ENCODE measurements at places on chromosomes 6 and 20. TPM values are rescaled to one million over a fixed set of nuclear protein-coding genes. Genes with fewer than 3 reads are reported as not detected.

The GRM4 gene
- polyA plus RNA-seq = 0.03 TPM

The FYN gene
- 37.8 TPM for polyA plus RNA-seq

The IMPG1 gene
- not detected for polyA plus RNA-seq

The TPBG gene
- polyA plus RNA-seq = 42.0 TPM

The STX7 gene
- polyA plus RNA-seq = 12.8 TPM

The CDSN gene
- polyA plus RNA-seq = 1.4 TPM

The KCNK5 gene
- polyA plus RNA-seq = 0.02 TPM

The PSORS1C1 gene
- polyA plus RNA-seq = 19.7 TPM

The LINC00237 gene
- not detected for polyA plus RNA-seq

The VIP gene
- not detected for polyA plus RNA-seq

The TMC2 gene
- not detected for polyA plus RNA-seq

The SRSF12 gene
- 0.30 TPM for polyA plus RNA-seq

The TCF15 gene
- polyA plus RNA-seq = not detected

The HRH3 gene
- polyA plus RNA-seq = not detected

The POM121L2 gene
- polyA plus RNA-seq = not detected

The C20orf202 gene
- not detected for polyA plus RNA-seq

The PI16 gene
- not detected for polyA plus RNA-seq

The SNTA1 gene
- polyA plus RNA-seq = 5.2 TPM

The MYB gene
- polyA plus RNA-seq = 0.13 TPM

The FILIP1 gene
- not detected for polyA plus RNA-seq

The HUS1B gene
- polyA plus RNA-seq = 0.06 TPM

The BPIFA1 gene
- polyA plus RNA-seq = not detected

Data from foreskin keratinocyte (primary cell).